ENCODE measurements at places on chromosomes 5 and 9.

DNA sequence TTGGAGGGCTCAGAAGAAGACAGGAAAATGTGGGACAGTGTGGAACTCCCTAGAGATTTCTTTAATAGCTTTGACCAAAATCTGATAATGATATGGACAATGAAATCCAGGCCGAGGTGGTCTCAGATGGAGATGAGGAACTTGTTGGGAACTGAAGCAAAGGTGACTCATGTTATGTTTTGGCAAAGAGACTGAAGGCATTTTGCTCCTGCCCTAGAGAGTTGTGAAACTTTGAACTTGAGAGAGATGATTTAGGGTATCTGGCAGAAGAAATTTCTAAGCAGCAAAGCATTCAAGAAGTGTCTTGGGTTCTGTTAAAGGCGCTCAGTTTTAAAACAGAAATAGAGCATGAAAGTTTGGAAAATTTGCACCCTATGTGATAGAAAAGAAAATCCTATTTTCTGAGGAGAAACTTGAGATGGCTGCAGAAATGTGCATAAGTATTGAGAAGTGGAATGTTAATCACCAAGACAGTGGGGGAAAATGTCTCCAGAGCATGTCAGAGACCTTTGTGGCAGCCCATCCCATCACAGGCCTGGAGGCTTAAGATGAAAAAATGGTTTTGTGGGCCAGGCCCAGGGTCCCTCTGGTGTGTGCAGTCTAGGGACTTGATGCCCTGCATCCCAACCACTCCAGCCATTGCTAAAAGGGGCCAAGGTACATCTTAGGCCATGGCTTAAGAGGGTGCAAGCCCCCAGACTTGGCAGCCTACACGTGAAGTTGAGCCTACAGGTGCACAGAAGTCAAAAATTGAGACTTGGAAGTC, 463.7 kb upstream of the TLE4 start:
- DNase-seq: no peak

- DNase-seq: no peak
Observed at GRCh38 chr9:78575081-78575480, 278.2 kb downstream of the PSAT1 start.

GRCh38 chr9:129665389-129665775, at the start of gene PRRX2:
PRRX2 (plus strand) TSS chr9:129665647; CDS start chr9:129665868, 221 bp downstream.
- no peak for DNase-seq

DNA sequence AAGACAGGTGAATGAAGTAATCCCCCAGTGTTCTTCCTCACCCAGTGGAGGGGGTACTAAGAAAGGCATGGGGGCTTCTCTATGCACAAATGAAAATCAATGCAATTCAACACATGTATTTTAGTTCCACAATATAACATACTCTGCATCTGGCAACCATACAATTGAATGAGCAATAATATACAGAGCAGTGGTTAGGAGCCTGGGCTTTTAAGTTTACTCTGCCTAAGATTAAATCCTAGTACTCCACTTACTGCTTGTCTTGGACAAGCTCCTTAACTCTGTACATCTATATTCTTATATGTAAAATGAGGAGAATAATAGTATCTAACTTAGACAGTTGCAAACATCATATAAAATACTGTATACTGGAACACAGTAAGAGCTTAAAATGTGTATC, 195.4 kb upstream of the TRIM32 start:
- no peak for DNase-seq

GRCh38 chr5:10743526-10743925, 17.5 kb downstream of the DAP start:
- no peak for DNase-seq

DNA sequence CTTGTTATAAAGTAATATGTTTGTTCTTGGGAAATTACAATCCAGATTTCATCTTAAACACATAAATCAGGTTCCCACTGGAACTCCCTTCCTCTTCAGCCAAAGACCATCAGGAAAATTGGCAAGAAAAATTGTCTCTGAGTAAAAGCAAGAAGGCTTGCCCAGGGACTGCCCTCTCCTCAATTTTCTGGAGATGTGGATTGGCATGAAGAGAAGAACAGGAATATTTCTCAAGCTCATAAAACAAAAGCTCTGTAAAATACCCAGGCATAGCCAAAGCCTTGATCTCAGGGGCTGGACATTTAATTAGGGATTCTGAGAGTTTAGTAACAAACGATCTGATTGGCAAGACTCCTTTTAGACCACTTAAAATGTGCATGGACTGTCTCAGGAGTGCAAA, 223.4 kb downstream of the ZNF608 start:
- no peak for DNase-seq

GRCh38 chr5:81125959-81126358, 107.2 kb upstream of the CKMT2 start:
- DNase-seq: no peak

GRCh38 chr9:108615152-108615551, 240.6 kb downstream of the ACTL7B start:
- no peak for DNase-seq

- DNase-seq: no peak
Observed at GRCh38 chr9:98383758-98384157, 128.3 kb upstream of the TBC1D2 start.

- no peak for DNase-seq
Observed at GRCh38 chr5:14445576-14446290, 135.9 kb upstream of the OTULINL start.

DNA sequence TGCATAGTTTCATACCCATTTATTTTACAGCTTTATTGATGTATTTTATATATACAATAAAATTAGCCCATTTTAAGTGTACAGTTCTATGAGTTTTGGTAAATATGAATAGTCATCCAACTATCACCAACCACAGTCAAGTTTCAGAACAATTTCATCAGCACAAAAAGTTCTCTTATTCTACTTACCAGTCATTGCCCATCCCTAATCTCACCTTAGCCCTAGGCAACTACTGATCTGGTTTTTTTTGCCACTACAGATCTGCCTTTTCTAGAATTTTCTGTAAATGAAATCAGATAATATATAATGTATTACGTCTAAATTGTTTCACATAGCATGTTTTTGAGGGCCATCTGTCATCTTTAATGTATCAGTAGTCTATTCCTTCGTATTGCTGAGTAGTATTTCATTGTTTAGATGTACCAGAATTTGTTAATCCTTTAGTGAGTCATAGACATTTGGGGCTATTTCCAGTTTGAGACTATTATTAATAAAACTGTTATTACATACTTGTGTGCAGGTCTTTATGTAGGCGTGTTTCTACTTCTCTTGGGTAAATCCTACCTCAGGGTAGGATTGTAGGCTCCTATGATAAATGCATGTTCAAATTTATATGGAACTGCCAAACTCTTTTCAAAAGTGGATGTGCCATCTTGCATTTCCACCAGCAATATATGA, 198.5 kb upstream of the ADAMTSL1 start:
- no peak for DNase-seq

- no peak for DNase-seq
Observed at GRCh38 chr5:62643556-62644451, 65.2 kb downstream of the LRRC70 start.

- DNase-seq: no peak
Observed at GRCh38 chr9:23739753-23740152, 86.3 kb downstream of the ELAVL2 start.

DNA sequence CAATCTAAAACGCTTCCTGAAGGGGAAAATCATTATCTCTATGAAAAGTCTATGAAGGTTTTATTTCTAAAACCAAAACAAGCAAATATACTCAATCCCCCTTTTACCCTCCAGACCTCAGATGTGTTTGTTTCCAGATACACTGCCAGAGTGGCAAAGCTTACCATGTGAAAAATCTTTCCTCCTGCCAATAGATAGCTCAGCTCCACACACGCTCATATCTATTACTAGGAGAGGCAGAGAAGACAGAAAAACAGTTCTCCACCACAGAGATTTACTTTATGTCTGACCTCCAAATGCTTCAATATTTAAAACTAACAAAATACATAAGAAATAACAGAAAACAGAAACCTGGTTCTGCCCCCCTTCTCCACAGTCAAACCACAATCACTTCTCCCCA, 7.0 kb downstream of the IRX2 start:
- DNase-seq: no peak

GRCh38 chr9:5110867-5111681, 74.4 kb downstream of the INSL6 start:
- no peak for DNase-seq

- no peak for DNase-seq
Observed at GRCh38 chr9:17856995-17857394, 278.1 kb downstream of the SH3GL2 start.

DNA sequence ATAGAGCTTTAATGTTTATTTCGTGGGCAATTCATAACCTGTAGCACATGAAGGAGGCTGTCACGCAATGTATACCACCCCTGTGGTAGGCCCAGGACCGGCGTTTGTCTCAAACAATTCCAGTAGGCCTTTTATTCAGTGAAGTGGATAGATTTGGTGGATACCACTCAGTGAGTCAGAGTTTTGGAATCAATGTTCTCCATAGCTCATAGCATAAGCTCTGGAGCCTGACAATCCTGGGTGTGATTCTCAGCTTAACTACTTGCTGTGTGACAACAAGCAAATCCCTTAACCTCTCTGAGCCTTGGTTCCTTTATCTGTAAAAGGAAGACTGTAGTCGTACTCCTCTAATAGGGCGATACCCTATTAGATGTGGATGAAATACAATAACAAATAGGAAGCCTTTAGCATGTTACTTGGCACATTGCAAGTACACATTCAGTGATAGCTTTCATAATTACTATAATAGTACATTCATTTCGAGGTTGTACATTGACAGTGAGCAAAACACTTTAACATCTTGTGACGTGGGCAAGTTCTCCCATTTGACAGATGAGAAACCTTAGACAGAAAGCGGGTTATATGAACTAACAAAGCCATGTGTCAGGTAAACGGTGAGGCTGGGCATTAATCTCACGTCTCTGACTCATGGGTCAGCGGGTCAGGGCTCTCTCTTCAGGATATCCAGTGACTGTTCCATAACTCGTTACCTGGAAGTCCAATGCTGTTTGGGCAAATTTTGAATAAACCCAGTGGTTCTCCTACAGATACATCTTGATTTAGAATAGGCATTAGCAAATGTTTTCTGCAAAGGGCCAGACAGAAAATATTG, 130.8 kb downstream of the C9orf152 start:
- DNase-seq: no peak

DNA sequence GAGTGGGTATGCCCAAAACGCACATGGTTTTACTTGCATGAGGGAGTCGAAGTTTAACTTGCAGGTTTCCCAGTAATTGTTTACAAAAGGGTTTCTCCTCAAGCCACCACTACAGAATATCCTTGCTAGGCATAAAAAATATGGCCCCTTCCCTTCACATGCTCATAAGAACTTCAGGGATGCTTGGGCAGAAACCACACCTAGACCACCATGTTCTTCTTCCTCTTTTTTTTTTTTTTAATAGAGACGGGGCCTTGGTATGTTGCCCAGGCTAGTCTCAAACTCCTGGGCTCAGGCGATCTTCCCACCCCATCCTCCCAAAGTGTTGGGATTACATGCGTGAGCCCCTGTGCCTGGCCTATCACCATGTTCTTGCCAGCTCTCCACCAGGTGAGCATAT, 18.6 kb upstream of the PLIN2 start:
- no peak for DNase-seq

GRCh38 chr9:93654351-93654961, 78.1 kb downstream of the PHF2 start:
- no peak for DNase-seq

GRCh38 chr5:67404256-67405100, 207.9 kb upstream of the CD180 start:
- no peak for DNase-seq

- DNase-seq: peak; percentile 61
Observed at GRCh38 chr5:132410451-132411303, 41.2 kb downstream of the SLC22A5 start.

DNA sequence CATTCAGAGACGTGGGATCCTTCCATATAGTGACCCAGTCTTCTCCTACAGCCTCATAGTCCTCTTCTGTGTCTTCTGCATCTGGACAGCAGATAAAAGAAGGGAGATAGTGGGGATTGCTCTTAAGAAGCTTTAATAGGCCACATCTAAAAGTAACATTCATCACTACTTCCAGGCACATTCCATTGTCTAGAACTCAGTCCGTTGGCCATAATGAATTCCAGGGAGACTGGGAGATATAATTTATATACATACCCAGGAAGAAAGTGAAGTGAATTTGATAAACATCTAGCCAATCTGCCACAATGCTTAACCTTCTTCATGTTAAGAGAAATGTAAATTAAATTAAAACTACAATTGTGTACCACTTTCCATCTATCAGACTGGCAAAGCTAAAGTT, 22.5 kb upstream of the GLIPR2 start:
- DNase-seq: no peak

GRCh38 chr5:135341696-135342550, 57.1 kb downstream of the MACROH2A1 start:
- no peak for DNase-seq

DNA sequence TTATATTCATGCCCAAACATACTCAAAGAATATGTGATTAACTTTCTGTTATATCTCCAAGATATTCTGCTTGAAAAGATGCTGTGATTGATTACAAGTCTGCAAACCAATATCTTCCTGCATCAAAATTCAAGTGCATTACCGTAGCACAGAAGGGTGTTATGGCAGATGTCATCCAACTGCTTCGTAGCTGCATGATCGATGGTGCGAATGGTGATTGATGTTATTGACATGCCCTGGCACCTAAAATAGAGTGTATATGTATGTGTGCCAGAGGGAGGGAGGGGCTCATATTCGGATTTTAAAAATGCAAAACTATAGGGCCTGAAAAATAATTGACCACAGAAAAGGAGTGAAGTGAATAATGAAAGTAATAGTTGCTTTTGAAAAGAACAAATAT, 882.1 kb upstream of the NUDT12 start:
- DNase-seq: no peak

GRCh38 chr5:98217138-98217537, 556.3 kb upstream of the RGMB start:
- DNase-seq: no peak

- DNase-seq: no peak
Observed at GRCh38 chr9:93115486-93116071, 18.5 kb downstream of the NINJ1 start.

DNA sequence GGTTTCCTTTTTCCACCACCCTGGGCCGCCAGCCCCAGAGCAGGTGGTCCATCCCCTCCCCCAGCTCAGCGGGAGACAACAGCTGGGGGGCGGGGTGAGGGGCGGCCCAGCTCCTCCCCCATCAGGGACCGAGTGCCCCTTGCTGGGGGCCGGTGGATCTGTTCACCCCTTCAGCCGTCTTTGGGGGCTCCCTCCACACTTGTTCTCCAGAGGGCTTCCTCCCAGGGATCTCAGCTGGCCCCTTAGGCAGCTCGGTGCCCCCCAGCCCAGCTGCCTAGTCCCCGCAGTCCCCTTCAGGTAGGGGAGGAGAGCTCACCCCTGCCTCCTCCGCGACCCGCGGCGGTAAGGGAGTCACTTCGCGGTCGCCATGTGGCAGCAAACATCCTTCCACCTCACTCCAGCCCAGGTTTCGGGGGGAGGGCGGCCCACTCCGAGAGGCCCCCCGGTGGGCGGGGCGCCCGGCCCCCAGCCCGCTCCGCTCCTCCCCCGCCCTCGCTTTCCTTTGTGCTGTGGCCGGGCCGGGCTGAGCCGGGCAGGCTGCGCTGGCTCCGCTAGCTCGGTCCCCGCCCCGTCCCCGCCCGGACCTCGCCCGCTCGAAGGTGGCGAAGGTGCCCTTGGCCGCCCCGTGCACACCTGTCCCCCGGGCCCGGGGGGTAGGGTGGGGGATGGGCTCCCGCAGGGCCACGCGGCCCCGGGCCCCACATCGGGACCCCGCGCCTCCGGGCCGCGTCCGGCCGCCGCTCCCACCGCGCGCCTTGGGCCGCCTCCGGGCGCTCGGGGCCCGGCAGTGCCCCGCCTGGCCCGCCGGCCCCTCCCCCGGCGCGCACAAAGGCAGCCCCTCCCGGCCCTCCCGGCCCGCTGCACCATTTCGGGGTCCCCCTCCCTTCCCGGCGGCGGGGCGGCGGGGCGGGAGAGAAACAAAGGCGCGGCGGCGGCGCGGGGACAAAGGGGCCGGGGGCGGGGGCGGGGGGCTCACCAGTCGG, 683 bp downstream of the DBN1 start:
- no peak for DNase-seq
